ENCODE measurements at places on chromosomes 4 and X. TPM values are rescaled to one million over a fixed set of nuclear protein-coding genes. Genes with fewer than 3 reads are reported as not detected.

The SLC25A53 gene
- 22.0 TPM for total RNA-seq

The TRIM60 gene
- total RNA-seq, result not detected

The GABRB1 gene
- total RNA-seq, result 49.1 TPM

The RAB9A gene
- 34.9 TPM for total RNA-seq

GRCh38 chrX:118174516-118175098, 58.0 kb upstream of the KLHL13 start:
- DNase-seq, result no peak
- no peaks in the 10 kb centered on the region for H3K27me3 ChIP-seq
- H3K27ac ChIP-seq, result no peak overlapping the region
- no peak overlapping the region for H3K4me3 ChIP-seq
- H3K4me1 ChIP-seq, result no peaks in the 10 kb centered on the region

GRCh38 chrX:130418066-130418465, 16.3 kb downstream of the RBMX2 start:
- DNase-seq, result no peak
- H3K27me3 ChIP-seq, result no peaks in the 10 kb centered on the region
- no peaks in the 10 kb centered on the region for H3K36me3 ChIP-seq
- no peaks in the 10 kb centered on the region for H3K4me1 ChIP-seq
- no peak overlapping the region for H3K27ac ChIP-seq

All from spinal cord (tissue), 10 donors.